ENCODE measurements at places on chromosomes 3 and 15.

GRCh38 chr3:127855246-127855645, 32.9 kb upstream of the MGLL start:
- DNase-seq, result no peak

DNA sequence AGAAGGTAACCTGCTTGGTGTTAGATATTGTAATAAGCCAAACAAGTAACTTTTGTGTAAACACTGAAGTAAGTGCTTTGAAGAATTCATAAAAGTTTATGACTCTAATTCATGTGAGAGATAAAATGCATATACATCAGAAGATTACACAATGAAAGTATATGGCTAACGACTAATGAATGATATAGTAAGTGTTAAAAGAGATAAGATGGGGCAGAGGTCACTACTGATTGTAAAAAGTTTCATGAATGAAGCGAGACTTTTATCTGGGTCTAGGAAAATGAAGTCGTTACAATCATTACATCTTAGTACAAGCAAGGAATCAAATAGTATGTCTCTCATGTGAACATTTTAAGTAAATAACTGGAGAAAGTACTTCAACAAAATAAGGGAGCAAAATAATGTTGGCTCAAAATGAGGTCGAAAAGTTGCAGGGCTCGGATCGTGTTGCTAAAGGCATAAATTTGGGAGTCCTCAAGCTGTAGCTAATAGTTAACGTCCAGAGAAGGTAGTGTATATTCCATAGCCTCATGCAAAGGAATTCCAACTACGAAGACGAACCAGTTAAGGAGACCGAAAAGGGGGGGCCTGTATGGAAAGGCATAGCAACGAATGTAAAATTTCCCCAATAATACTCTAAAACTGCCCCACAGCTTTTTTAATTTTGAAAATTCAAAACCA, 984 bp upstream of the DUT start:
- DNase-seq, result no peak

DNA sequence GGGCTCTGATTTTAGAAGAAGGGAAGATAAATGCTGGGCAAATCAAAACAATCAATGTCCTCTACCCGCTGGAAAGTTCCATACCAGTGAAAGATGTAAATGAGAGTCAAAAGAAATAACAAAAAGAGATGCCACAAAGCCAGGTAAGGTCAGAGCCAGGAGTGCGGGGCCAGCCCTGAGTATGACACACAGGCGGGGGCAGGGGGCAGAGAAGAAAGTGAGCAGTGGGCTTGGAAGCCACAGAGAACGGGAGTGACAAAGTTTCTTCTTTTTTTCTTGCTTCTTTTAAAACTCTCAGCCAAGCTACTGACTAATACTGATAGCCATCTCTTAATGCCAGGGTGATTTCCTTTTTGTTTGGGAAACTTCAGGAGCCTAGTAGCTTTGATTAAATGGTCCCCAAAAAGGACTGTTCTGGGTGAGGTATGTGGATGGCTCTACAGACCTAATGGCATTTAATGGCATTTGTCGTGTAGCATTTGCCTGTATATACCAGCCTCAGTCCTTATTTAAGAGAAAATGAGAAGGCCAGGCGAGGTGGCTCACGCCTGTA, 23.1 kb upstream of the TSEN2 start:
- no peak for DNase-seq

DNA sequence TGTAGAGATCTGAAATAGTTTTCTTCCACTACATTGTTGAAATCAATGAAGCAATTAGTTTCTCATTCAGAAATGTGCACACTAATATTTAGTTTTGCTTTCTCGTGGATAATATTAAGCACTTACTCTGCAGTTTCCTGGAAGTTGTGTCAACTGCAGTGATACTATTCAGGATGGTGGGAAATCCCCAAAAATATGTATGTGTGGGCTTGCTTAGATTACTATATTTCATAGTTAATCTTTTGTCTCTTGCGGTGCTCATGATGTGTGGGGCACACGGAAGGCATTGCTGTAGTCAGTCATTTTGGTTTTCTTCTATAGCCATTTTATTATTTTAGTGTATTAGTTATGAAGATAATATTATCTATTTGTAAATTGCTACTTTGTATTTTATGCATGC, 19.7 kb downstream of the RAB11A start:
- DNase-seq, result no peak

DNA sequence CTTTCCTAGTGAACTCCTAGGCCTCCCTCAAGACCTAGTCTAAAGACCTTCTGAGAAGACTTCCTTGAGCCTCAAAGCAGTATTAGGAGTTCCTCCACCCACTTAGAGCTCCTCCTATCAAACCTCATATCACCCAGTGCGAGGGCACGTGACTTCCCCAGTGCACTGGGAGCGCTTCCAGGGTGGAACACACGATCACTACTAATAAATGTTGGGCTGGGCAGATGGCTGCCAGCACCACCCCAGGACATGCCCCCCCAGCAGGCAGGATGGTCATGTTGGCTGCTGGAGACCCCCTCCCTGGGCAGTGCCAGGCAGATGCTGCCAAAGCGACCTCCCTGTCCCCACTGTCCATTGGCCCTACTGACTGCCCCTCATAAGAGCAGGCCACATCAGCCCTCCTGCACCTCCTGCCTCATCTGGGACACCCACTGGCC, 8.5 kb upstream of the PLXND1 start:
- no peak for DNase-seq

- DNase-seq, result no peak
Observed at GRCh38 chr3:140917772-140918171, 23.9 kb upstream of the SLC25A36 start.

DNA sequence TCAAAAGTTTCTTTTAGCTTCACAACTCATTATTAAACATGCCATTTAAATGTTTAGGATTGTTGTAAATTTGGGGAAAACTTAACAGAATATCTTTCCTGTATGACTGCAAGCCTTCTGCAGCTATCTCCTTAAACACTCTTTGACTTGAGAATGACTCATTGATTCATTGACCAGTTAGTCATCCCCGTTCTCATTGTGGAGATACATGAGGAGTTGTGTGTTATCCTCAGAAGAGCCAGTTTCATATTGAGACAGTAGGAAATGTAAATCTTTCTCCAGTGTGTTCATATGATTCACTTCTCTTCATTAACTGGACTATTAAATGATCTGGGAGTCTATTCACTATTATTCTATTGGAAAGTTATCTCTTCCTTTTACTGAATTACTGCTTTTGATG, 83.0 kb downstream of the CRYGS start:
- no peak for DNase-seq

- DNase-seq, result no peak
Observed at GRCh38 chr3:47430606-47431005, 45.1 kb downstream of the SCAP start.

DNA sequence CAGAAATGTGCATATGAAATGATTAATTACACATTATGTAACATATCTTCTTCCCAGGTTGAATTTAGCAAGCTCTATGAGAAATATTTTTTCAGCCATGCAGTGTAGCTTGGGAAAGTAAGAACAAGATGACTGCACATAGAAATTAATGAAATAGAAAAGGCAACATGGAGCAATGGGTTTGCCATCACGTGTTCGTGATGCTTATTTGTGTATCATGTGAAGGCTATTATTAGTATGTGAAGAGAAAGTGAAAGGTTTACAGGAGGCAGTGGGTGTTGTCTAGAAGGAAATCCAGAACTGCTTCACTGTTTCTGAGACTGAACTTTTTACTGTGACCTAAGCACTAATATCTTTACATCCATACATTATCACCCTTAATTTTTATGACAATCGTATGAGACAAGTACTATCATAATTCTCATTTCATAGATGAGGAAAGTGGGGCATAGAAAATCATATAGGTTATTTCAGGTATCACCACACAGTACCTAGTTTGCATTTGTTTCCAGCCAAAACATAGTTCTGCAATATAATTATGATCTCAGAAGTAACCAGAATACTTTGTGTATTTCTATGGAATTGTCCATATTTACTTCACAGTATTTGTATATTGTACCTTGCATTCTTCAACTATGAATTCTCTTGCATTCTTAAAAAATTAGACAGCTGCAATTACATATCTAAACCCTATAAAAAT, 14.9 kb downstream of the SERPINI1 start:
- no peak for DNase-seq

GRCh38 chr15:100211855-100212850, 129.6 kb downstream of the ADAMTS17 start:
- DNase-seq, result no peak

- DNase-seq, result no peak
Observed at GRCh38 chr3:174110761-174111160, 713.2 kb downstream of the NLGN1 start.
